D721Med (cell line): ENCODE measurements at places on chromosomes 4 and X.

GRCh38 chr4:6309777-6310176 lies 40.1 kb downstream of the WFS1 start:
- DNase-seq, result no peak

DNA sequence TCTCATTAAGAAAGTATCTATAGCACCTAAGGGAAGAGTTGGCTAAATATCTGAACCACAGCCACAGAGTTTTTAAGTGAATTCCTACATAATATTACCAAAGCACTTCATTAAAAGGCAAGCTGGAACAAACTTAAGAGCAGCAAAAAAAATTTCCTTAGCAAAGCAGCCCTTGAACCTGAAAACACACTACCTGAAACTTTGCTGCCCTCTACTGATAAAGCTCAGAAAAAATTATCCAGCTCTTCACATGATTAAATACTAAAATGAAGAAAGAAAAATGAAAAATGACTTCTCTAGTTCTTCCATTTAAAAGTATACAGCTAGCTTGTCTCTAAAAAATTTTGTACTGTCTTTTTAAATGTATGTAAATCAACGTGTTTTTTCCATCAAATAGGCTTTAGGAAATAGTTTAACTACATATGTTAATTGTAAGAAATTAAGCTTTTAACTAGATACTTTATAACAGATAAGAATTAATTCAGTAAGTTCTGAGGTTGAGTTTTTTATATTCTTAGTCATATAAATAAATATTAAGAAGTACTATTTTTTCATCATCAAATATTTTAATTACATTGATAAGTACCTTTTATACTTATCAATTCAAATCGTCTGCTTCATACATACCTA lies 156.1 kb downstream of the STPG2 start:
- DNase-seq, result no peak

- no peak for DNase-seq
These were observed 430.7 kb downstream of the IDS start for GRCh38 chrX:149074398-149074797.

DNA sequence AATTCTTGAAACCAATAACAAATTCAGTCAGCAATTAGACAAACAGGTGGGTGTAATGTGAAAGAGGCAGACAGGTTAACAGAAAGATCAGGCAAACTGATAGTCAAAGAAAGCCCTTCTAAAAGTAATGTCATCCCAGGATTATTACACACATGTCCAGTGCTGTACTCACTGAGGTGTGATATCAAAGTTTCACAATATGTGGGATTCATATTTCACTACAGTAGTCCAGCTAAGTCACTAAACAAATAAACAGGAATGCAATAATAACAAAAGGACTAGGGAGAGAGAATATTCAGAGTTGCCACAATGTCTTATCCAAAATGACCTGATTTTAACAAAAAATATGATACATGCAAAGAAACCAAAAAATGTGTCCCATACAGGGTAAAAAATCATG lies 787.5 kb downstream of the FSTL5 start:
- DNase-seq, result no peak

DNA sequence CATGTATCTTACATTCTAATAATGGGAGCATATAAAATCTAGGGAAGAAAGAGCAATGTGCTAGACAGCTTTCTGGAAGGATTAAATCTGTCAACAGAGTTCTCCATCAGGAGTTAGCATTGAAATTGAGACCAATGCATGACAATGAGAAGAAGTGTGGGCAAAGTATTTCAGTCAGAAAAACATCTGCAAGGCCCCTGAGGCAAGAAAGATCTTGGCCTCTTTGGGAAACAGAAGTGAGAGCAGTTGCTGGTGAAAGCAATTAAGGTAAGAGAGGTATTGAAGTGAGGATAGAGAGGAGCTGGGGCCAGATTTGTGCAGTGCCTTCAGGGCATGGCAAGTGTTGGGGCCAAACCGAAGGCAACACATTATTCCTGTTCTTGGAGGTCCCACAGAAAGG lies 999.1 kb downstream of the STPG2 start:
- no peak for DNase-seq
